ENCODE measurements at places on chromosomes 11 and 22.

- DNase-seq = no peak
Observed at GRCh38 chr22:48881326-48881980, 946.2 kb downstream of the BRD1 start.

DNA sequence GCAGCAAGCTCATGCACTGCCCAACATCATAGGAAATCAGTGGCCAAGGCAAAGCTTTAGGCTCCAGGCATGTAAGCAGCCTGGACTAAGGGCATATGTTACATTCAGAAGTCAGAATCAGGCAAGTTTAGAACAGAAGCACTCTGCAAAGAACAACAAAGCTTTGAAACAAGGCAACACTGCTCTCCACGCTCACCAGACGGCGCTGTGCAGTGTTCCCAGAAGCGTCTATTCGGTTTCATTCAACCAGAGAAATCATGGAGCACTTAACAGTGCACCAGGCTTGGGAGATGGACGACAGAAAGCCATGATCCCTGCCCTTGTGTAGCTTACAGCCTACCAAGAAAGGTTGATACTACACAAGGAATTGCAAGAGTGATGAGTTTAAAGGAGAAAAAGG is 555.8 kb downstream of the BUD13 start:
- DNase-seq = no peak

DNA sequence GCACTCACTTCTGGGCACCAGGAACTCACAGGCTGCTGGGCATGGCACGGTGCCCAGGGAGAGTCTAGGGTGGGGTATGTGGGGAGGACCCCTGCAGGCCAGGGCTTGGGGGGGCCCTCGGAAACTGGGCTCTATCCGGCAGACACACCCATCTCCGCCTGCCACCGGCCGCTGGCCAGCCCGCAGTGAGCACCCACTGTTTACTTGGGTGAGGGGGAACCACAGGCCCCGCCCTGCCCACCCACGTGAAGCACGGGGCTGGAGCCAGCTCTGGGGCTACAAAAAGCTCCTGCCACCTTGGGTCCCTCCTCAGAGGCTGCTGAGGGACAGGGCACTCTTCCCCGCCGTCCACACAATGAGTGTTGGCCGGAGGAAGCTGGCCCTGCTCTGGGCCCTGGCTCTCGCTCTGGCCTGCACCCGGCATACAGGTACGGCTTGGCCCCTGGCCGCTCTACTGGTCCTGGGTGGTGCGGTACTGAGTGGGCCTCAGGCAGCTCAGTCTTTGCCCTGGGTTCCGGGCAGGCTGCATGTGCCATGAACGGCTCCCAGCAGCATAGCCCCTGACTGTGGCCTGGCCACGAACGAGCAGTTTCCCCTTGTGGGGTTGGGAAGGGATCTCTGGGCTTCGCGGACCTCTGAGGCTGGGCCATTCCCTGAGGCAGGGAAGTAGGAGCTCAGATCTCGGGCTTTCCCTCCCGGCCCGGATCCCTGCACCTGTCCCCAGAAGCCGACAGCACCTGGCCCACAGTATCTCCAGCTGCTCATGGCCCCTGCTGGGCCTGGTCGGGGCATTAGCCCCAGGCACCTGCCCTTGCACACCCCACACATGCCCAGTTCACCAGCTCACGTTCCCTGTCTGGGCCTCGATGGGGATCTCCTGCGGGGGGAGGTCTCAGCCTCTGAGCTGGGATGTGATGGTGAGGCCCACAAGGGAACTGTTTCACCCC is at the start of gene MUC5AC:
MUC5AC (plus strand) TSS at position 309 of the 947 bp plus-strand sequence; CDS start at position 356, 47 bp downstream.
- DNase-seq = no peak

DNA sequence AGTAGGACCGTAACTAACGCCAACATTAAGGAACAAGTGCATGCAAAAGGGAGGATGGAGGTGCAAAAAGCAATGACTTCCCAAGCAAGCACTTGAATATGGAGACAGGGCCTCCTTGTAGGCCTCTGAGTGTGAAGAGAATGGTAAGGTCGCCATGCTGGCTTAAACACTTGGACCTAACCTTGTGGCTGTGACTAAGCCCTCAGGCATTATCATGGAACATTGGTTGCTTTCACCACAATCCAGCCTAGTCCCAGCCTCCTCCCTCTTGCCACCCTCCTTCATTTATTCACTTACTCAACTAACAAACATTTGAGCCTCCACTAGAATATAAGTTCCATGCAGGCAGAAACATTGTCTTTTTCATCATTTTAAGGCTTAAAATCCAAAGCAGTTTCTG is 11.9 kb upstream of the SYTL2 start:
- no peak for DNase-seq

DNA sequence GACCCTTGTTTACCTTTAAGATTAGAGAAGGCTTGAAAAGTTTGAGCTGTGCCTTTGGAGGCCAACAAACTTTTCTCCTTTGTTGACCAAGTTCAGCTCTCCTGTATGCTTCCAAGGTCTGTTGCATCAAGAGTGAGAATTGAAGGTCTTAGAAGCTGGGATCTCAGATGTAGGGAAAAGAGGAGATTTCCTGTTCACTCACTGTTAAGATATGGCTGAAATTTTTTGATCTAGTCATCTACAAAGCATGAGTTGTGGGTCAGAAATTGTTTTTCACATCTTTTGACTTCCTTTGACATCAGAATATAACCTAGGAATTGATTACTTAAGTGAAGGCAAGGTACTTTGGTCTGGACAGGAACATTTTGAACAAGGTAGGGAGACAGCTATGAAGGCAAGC is 12.1 kb downstream of the OR51B4 start:
- no peak for DNase-seq

GRCh38 chr11:119983240-119983732 is 154.6 kb downstream of the TRIM29 start:
- DNase-seq = no peak

DNA sequence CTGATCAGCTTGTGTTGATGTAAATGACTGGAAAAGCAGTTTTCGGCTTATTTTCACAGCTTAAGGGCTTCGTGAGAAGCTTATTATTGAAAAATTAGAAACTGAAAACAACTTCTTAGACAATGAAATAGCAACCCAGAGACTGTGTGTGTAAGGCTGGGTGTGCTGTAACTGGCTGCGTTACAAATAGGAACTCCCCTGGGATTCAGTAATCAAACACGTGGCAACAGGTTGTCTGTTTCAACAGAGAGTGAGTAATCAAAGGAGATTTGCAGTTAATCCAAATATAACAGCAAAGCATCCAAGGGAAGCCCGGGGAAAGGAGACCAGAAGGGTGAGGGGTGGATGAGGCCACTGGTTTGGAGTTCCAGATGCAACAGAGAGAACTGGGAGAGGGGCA is 19.2 kb downstream of the NTM start:
- DNase-seq = no peak

DNA sequence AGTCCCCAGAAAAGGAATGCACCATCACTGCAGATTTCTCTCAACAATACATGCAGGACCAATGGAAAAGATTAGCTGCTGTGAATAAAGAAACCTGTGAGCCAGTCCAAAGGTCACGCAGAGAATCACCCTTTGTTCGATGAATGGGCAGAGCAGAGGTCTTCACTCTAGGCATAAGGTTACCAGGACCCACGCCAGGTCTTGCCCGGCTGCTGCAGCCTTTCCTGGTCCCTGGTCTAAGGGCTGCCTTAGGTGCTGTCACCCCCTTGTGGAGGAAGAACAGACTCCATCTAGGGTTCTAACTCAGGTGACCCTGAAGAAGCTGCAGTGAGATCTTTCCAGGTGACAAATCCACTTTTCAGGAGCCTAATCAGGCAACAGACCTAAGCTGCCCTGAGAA is 29.0 kb upstream of the NAP1L4 start:
- no peak for DNase-seq

- DNase-seq = no peak
Observed at GRCh38 chr11:35292279-35292678, 127.1 kb downstream of the SLC1A2 start.

DNA sequence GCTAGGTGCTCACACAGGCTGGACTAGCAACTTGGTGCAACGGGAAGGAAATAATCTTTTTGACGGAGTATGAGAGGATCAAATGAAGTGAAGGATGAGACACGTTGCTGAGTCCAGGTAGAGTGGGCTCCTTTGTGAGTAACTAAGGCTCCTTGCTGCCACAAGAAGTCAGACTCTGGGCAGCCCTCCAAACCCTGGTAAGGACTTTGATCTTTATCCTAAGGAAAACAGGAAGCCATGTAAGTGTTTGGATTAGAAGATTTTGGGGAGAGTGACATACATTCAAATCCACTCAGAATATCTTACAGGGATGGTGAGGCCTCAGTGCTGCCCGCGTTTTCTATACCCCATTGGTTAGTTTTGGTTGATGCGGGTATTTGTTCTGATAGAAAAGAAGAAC is 155.9 kb upstream of the RAG2 start:
- no peak for DNase-seq

DNA sequence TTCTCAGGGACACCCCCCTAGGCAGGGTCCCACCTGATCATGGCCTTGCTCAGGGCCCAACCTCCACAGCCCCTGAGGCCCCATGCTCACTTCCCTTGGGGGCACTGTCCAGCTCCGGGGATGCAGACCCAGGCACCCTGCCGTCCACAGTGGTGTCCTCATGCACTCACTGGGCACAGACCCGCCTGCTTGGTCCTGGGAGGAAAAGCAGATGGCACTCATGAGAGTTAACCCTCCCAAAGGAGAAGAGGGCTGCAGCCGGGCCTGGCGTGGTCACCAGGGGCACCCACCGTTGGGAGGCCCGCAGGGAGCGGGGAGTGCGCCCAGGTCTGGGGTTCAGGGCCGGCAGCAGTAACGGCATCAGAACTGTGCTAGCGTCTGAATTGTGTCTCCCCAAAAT is 1270.9 kb downstream of the BRD1 start:
- DNase-seq = no peak

- no peak for DNase-seq
Observed at GRCh38 chr11:87150936-87151335, 113.2 kb downstream of the TMEM135 start.

DNA sequence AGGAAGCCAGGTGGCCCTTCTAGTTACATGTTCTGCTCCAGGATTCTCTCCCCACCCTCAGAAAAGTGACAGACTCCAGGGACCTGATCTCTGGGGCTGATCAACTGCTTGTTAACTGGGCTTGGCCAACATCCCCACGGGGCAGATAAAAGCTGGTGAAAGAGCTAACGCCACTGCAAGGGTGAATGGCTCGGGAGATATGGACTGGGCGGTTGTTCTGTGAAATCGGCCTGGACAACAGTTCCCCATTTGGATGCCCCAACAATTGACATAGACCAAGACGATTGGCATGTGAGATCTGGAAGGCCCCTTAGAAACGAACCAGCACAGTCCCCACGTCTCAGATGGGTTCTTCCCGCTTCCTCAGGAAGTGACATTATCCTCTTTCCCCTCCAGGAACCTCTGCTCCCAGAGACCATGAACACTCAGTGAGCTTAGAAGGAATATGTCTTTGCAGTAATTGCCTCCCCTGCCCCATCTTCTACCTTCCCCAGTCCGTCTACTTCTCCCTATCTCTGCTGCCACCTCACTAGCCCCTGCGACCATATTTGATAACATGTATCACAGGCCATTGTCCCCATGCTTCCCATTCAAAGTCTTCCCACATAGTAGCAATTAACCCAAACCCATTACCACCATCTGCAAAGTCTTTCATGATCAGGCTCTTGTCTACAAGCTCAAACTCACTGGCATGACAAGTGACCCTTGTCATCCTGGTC is 5.6 kb upstream of the PRG2 start:
- no peak for DNase-seq

DNA sequence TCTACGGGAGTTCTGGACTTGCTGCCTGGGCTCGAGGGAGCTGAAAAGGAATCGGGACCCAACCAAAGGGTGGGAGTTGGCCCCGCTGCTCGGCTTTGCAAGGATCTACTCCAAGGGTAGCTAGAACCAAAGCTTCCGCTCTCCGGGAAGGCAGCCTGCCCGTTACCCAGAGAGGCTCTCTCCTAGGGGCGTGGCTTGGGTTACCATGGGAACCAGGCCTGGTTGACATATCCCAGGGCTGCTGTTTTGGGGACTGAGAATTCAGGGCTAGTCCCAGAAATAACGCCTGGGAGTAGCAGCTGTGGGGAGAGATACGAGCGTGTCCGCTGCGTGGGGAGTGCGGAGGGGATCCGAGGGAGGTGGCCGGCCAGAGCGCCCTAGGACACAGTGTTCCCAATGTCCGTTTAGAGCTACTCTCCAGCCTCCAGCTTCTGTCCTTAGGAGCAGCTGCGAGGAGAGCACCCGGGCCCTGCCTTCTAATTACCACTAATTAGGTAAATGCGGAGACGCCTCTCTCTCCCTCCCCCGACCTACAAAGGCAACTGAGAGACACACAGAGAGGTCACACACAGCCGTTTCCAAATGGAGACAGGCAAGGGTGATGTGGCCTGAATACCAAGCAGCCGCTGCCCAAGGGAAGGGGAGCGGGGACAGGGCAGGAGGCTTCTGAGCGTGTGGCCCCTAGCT is 141.6 kb upstream of the CADM1 start:
- DNase-seq = no peak

GRCh38 chr11:31783252-31783651 is 27.9 kb downstream of the PAX6 start:
- DNase-seq = no peak

DNA sequence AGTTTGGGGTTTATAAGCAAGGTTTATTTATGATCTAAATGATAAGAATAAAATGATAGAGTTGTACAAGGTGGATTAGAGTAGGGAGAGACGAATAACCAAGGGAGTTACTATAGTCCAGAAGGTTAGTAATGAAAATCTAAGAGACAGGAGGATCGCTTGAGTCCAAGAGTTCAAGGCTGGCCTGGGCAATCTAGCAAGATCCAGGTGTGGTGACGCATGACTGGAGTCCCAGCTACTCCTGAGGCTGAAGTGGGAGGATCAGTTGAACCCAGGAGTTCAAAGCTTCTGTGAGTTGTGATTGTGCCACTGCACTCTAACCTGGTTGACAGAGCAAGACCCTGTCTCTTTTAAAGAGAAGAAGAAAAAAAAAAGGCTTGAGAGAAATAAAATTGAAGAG is 12.3 kb downstream of the HMGXB4 start:
- no peak for DNase-seq

GRCh38 chr11:126834149-126834548 is 166.4 kb downstream of the KIRREL3 start:
- no peak for DNase-seq

- no peak for DNase-seq
Observed at GRCh38 chr11:2801711-2802388, 83.7 kb downstream of the CDKN1C start.

GRCh38 chr22:50082961-50083461 is 2.2 kb downstream of the MLC1 start:
- DNase-seq = no peak

- no peak for DNase-seq
Observed at GRCh38 chr11:119365071-119365591, 16.4 kb downstream of the USP2 start.

DNA sequence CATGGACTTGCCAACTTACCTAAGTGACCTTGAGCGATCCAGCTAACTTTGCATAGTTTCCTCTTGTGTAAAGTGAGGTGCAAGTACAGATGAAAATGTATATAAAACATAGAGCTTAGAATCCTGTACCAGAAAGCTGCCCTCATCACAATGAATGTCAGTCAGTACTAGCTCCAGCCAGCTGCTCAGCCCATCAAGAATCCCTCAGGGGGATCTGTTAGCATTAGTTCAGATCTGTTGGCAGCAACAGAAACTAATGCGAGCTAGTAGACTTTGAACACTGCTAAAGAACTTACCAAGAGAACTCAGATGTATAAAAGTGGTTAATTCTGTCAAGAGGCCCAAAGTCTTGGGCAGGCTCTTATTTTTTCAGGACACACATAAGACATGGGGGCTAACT is 6.3 kb upstream of the C11orf91 start:
- no peak for DNase-seq

All from cortex of kidney (tissue), 1 donor.